ENCODE measurements at places on chromosomes 3 and 15.

- DNase-seq: no peak
Observed at GRCh38 chr3:182092662-182093262, 381.0 kb downstream of the SOX2 start.

DNA sequence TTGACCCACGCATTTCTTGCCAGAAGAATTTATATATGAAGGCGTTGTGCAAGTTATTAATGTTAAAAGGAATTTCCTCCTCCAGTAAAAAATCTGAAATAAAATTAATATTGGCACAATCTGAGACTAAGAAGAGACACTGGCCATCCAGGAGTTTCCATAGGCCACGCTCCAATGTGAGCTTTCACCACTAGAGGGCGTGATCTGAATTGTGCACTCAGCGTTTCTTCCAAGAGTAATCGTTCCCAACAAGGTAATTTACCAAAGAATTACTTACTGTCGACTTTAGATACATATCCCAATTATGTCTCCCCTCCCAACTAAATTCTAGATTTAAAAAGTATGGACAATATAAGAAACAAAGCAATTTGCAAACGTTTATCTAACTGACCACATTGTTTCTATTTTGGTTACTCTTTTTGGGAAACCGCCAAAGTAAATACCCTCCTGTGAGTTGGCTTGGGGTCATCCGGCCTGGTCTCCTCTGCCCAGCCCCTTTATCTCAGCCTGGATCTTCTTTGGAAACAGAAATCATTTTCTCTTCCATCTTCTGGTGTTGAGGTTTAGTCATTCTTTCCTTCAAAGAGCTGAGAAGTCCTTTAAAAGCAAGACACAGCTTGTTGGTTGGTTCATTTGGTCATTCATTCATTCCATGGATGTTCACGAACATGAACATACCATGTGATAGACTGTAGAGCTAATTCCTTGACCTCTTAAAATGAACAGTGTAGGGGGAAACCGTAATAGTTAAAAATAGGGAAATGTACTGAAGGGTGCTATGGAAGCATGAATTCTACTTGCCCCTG lies 26.2 kb downstream of the POLR2M start:
- DNase-seq: no peak

DNA sequence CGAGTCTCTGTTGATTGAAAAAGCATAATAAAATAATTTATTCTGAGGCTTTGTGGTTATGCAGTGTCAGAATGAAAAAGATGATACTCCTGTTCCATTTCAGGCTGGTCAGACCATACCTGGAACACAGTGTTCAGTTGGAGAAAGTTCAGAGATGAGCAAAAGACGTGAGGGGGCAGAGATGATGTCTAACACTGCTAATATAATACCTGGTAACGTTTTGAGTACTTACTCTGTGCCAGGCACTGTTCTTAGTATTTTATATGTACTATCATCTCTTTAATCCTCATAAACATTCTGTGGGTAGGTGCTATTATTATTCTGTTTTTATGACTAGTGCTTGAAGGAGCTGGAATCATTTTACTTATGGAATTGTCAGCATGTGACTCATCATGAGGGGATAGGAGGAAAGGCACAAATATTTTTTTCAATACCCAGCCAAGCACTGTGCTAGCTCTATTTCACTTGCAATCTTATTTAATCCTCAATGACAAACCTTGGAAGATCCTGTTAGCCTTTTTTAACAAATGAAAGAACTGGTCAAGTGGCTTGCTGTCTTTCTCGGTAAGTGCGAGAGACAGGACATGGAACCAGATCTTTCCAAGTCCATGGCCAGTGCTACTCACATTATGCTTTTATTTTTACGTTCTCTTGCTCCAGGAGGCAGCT lies 31.8 kb downstream of the IQGAP1 start:
- DNase-seq: no peak

- DNase-seq: no peak
Observed at GRCh38 chr15:62607114-62607462, 435.5 kb upstream of the TPM1 start.

DNA sequence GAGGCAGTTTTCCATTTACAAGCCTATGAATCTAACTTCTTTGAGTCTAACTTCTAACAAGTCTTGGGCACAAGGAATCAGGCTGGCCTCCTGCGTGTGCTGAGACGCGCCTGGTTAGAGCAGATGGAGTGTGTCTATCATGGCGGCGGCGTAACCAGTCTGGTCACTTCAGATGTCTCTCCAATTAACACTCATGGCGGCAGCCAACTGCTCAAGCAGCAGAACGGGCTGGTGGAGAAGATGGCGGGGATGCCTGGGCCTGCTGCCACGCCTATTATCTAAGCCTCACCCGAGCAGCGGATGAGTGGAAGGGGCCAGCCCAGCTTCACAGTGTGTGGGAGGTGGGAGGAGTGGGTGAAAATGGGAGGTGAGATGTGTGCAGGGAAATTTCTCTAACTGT lies 246.4 kb upstream of the TPRG1 start:
- no peak for DNase-seq

DNA sequence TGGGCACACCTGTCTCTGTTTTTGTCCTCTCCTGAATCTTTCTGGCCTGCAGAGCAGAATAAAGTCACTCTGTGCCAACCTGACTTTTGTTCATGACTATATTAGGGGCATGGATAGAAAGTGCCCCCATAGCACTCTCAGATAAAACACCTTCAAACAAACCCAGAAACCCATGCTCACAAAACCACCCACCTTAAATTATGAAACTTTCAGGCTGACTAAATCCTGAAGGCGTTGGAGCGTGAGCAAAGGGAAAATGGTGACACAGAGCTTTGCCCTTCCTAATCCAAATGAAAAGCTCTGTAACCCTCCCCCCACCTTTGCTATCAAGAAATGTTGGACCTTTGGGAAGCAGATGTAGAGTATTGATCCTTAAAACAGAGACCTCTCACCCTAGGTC lies 138.9 kb downstream of the IGF1R start:
- DNase-seq: no peak

- no peak for DNase-seq
Observed at GRCh38 chr15:66829551-66830121, 127.6 kb downstream of the SMAD6 start.

- peak; percentile 37 for DNase-seq
Observed at GRCh38 chr3:8737823-8738222, 4.2 kb downstream of the CAV3 start.

DNA sequence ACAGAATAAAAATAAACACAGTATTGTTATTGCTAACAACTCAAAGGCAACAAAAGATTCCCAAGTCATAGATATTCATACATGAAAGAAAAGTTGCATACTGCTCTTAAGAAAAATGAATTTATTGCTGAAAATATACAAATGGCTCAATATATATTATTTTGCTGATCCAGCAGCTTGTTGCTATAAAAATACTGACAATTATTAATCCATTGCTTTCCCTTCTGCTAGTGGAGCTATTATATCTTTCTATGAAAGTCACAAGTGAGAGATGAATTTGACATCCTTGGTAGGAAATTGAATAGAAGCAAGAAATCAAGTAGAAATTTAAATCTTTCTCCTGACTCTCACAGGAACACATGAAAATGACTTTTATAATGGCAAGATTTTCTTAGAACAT lies 179.2 kb upstream of the MBNL1 start:
- DNase-seq: no peak

DNA sequence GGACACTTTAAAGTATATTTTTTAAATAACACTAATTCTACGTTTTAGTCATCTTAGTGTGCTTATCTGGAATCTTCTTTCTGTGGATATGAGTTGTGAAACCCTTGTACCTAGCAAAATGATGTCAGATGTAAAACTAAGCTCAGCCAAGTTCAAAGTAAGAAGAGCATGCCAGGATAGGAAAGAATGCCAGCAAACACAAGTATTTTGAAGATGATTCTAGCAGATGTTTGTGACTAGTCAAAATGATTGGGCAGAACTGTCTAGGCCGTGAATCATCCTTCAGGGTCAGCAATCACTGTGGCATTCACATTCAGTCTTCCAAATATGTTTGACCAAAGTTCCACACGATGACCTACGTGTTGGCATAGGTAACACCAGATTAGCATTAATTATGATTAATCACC lies 5.4 kb upstream of the PLOD2 start:
- no peak for DNase-seq

- DNase-seq: no peak
Observed at GRCh38 chr3:112904786-112905185, 58.1 kb upstream of the CD200R1L start.

DNA sequence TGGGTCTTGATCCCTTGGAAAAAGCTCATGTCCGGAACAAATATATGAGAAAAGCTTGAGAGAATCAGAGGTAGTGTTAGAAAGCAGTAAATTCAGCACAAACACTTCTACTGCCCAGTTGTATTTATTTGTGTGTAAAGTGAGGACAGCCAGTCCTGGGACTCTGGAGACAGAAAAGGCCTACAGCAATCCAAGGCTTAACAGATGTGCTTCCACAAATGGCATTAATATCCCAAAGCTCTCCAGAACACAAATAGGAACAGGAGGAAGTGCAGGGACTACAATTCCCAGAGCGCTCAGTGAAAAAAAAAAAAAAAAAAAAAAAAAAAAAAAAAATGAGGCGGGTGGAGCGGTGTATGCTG lies 390 bp upstream of the AP2M1 start:
- DNase-seq: no peak

DNA sequence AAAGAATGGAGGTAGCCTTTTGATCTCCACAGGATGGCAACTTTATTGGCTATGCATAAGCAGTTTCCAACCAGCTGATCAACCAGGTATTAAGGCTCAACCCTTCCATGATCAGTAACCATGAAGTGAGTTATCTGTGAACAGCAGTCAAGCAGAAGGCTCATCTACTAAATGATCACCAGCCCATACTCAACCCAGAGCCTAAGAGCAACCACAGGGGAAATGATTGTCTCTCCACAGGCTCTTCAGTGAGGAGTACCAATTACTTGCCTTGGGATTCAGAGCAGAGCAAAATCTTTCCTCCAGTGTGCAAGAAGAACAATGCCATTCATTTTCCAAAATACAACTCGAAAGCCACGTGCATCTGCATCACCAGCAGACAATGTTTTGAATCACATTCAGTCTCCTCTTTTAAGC lies 754.8 kb downstream of the ROBO1 start:
- no peak for DNase-seq

- DNase-seq: no peak
Observed at GRCh38 chr15:67304778-67305177, 50.2 kb downstream of the IQCH start.

DNA sequence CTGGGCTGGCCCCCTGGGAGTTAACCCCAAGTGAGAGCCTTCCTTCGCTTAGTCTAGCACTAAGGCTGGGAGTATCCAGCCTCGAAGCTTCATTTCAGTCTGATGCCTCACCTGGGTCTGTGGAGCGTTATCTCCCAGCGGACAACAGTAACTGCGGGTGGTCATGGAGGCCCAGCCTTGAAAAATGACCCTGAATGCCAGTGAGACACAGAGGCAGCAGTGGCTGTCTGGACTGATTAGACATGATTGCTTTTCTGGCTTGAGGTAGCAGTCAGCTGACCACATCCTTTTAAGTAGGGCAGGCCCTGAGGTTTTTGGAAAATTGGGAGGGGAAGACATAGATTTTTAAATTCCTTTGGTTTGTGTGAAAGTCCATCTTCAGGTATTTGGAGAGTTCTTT lies 28.2 kb upstream of the TRIM59 start:
- no peak for DNase-seq

DNA sequence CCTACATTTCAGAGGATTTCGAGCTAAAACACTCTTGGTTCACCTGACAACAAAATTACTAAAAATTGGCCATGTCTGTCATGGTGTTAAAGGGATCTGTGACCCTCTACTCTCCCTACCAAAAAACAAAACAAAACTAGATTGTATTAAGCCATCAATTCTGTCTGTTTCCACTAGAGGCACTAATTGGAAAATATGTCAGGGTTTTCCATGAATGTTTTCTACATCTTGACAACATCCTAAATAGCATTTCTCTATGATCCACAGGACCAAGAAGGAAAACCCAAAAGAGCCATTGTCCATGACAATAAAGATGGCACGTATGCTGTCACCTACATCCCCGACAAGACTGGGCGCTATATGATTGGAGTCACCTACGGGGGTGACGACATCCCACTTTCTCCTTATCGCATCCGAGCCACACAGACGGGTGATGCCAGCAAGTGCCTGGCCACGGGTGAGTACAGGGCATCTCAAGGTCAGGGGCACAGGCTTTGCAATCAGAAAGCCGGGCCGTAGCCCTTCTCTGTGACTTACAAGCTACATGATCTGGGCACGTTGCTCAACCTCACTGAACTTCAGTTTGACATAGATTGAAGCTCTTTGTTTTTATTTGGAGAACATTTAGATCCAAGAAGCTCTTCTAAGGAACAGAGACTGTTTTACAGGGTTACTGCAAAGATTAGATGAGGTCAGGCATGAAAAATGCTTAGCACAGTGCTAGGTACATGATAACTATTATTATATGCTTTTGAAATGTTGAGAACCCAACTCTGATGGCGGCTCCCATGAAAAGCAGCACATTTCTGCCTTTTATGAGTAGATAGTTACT lies 74.8 kb downstream of the DNASE1L3 start:
- DNase-seq: no peak

GRCh38 chr3:40583691-40584090 lies 58.9 kb downstream of the ZNF621 start:
- DNase-seq: no peak

GRCh38 chr15:25250011-25250596 lies 188.7 kb downstream of the UBE3A start:
- DNase-seq: peak; percentile 59
